NCI-H1105 (cell line): ENCODE measurements at places on chromosomes 1 and 21.

DNA sequence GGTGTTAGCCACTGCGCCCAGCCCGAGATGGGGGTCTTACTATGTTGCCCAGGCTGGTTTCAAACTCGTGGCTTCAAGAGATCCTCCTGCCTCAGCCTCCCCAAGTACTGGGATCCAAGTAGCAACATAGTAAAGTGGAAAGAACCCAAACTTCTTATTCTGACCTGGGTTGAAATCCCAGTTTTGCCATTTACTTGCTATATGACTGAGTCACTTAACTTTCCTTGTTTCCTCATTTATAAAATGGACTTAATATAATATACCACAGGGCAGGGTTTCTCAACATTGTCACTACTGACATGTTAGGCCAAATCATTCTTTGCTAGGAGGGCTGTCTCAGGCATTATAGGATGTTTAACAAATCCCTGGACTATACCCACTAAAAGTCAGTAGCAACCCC is 6.7 kb downstream of the PFDN2 start:
- DNase-seq, result no peak

DNA sequence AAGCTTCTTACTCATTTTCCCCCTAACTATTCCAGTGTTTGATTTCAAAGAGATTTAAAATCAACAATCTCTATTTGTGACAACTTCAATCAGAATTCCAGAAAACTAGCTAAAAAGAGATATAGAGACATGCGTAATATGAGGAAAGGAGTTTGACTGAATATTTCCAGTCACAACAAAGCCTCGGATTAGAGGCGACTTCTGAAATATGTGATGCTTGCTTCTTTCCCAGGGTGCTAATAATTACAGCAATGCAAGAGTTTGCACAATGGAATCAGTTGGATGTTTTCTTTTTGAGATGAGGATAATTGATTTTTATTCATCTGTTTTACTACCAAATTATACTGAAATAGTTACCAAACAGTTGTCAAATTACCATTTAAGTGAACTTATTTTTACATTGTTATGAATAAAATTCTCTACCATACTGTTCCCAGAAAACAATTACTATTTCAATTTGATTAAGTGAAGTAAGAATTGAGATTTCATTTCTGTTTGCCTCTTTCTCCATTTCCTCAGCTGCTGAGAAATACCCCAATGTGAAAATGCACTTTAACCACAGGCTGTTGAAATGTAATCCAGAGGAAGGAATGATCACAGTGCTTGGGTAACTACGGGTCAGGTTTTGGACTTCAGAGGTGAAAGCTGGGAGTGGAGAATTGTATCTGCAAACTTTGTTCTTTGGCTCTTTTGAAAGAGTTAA is 28.1 kb downstream of the KMO start:
- DNase-seq, result no peak

DNA sequence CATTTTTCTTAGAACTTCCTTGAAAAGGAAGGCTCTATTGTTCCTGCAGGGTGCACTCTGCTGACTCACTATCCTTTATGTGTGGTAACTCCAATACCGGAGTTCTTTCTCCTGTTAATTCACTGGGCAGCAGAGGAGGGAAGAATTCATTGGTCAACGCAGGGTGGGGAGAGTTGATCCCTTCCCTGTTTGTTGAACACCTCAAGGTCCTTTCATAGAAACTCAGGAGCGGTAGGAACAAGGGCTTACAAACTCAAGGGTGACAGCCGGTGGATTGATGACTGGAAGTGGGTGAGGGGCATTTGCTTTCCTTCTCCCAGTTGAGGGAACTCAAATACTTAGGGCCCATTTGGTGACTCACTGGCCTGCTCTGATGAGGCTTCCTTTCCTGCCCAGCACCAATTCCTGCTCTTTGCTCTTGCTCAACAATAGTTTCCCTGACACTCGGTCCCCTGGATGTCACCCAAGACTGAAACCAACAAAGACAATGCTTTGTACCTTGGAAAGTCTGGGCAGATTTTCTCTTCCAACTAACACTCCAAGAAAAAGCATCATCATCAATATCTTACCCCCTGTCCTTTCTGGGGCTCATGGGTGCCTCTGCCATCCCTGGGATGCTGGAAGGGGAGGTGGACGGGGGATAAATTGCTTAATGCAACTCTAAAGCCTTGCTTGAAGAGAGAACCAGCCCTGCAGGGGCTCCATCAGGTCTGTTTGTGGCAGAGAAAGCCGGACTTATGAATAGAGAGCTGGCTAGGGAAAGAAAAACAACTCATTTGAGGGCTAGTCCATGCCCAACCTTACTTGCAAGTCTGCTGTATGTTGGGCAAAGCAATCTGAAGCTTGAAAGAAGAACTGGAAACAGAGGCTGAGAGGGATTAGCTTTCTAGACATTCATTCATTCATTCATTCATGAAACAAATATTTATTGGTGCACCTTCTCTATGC is 9.3 kb downstream of the SLC26A9 start:
- no peak for DNase-seq

GRCh38 chr1:51576085-51576444 is 40.8 kb upstream of the OSBPL9 start:
- DNase-seq, result no peak

- DNase-seq, result peak; percentile 43
Measured at GRCh38 chr1:205791568-205792180, 16.4 kb upstream of the RAB29 start.

DNA sequence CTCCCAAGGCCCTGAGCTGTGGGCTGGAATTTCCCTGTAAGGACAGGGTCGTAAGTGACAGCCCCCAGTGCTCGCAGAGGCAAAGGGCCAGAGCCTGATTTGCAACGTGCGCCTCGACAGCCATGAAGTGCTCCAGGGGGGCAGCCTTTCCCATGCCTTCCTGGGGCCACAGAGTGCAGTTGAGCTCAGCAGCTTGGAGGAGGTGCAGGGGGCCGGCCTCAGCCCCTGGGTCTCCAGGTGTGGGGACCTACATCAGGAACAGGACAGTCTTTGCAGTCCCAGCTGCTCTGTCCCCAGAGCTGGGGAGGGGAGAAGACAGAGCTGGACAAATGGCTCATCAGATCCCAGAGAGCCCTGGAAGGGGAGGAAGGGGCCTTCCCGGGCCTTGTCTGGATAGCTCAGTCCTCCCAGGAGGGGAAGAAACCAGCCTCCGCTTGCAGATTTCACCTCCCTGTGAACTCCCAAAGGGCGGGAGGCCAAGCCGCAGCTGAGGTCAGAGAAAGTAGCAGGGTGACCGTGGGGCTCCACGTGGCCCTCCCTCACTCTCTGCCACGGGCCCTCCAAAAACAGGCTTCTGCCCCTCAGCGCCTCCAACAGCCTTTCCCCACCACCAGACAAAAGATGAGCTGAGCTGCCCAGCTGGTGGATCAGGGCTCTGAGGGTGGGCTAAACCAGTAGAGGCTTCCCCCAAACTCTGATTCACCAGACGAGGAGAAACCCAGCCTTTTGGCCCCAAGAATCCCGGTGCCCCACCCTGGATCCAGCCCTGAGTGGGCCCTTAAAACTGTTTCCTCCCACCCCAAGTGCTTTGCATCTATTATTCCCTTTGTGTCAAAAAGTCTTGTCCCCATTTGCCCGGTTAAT is 76.5 kb downstream of the DHRS3 start:
- DNase-seq, result no peak

- DNase-seq, result no peak
Measured at GRCh38 chr1:223426936-223427335, 33.7 kb downstream of the CCDC185 start.

- peak; percentile 50 for DNase-seq
Measured at GRCh38 chr1:28860332-28861073, 48.5 kb downstream of the OPRD1 start.

DNA sequence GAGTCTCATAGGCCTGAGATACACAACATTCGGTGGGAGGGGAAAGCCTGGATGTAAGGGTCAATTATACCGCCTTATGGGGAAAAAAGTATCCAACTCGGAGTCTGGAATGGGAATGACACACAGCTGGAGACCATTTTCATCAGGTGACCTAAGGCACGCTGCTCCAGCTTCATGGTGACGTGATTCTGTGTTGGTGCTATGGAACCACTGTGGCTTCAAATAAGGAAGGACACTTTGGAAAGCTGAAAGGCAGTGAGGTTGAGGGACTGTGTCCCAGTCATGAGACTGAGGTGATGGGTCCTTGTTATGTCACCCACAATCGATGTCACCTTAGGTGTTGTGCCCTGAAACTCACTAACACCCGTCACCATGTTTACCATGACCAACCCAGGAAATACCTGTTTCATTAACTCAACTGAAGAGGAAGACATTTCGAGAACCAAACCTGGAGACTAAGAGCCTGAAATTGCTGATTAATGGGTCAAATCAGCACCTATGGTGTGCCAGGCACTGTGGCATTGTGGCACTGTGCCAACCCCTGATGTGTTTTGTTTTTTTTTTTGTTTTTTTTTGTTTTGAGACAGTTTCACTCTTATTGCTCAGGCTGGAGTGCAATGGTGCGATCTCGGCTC is 54.5 kb downstream of the IRF2BP2 start:
- DNase-seq, result no peak

GRCh38 chr1:170568197-170568596 is 36.2 kb downstream of the GORAB start:
- DNase-seq, result no peak

- DNase-seq, result no peak
Measured at GRCh38 chr1:31931593-31932225, 6.5 kb downstream of the PTP4A2 start.

- no peak for DNase-seq
Measured at GRCh38 chr1:223417444-223417843, 24.2 kb downstream of the CCDC185 start.

DNA sequence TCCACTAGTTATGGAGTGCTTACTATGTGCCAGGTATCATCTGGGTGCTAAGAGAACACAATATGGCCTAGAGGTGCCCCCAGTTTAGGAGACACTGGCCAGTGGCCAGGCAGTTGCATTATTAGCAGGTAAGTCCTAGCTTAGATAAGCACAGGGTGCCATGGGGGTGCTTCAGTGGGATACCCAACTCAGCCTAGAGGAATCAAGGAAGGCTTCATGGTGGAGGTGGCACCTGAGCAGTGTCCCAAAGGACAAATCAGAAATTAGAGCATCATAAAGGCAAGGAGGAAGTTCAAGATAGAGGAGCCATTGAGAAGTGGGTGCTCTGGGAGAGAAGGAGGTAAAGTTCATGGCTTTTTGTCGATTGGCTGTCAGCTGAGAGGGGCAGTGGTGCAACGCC is 31.9 kb upstream of the PKP1 start:
- DNase-seq, result no peak

DNA sequence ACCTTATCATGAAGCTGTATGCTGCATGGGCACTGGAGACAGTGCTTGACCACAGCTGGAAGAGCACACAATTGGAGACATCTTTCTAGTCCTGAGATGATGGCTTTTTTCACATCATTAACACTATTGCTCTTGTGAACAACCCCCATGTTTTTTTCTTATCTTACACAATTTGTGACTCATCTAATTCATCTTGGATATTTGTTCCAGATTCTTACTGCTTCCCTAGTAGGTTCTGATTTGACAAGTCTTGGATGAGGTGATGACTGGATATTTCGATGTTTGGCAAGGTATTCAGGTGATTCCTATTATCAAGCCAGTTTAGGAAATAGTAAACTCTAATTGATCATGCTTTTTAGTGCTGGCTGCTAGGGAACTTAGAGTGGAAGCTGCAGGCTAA is 23.7 kb downstream of the HLX start:
- no peak for DNase-seq

- no peak for DNase-seq
Measured at GRCh38 chr1:233006541-233006973, 56.1 kb downstream of the NTPCR start.

DNA sequence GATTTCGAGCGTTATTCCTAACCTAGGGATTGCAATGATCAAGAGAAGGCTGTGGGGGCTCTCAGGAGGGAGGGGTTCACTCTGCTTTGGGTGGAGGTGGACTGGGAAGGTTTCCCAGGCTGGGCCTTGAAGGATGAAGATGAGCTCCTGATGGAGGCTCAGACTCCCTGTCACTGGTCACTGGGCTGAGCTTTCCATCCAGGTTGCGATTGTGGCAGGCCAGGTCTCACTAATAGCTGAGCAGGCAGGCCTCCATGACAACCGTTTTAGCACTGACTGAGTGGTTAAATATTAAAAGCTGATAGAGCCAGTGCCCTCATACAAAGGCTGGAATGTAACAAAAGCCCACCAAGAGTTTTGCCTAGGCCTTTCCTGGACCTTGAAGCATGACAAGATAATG is 36.2 kb upstream of the EFCAB14 start:
- DNase-seq, result no peak

- DNase-seq, result peak; percentile 80
Measured at GRCh38 chr1:33342041-33342723, 21.3 kb upstream of the A3GALT2 start.

DNA sequence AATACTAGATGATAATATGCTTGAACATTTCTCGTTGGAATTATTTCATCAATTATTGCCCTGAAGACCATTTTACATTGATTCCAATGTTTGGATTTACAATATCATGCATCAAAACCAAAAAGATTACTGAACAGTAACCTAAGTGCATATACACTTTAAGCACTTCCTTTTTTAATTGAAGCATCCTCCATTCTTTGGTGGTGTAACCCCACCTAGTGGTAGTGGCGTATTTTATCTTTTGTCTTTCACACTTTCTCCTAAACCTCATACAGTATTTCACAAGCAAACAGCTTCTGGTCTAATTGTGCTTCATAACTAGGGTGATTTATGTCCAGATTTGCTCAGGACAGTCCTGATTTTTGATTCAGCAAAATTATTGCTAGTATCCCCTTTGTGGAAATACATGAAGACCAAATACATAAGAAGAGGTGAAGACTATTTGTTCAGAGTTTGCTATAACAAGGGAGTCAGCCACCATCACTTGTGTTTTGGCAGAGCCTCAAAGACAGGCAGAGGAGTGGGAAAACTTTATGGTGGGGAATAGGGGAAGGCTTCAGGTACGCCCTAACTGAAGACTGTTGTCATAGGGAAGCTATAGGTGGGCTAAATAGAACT is 3.4 kb upstream of the NVL start:
- DNase-seq, result peak; percentile 45

DNA sequence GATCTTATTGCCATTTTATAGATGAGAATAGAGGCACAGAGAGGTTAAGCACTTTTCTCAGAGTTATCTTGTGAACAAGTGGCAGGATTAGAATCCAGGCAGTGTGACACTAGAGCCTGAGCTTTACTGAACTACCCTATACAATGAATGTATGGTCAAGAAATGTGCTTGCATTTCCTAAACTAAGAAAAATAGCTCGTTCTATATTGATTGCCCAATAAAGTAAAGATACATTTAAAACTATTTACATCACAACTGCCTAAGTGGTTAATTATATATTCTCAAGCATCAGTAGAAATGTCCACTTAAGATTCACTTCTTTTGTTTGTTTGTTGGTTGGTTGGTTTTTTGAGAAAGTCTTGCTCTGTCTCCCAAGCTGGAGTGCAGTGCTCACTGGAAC is 91.6 kb downstream of the ZFYVE9 start:
- no peak for DNase-seq

GRCh38 chr1:201905234-201905890 is 16.7 kb downstream of the SHISA4 start:
- no peak for DNase-seq
